GF-D8 (cell line): ENCODE measurements at places on chromosomes 2 and 18.

GRCh38 chr2:148253685-148254084 is 232.8 kb downstream of the MBD5 start:
- DNase-seq: no peak

- no peak for DNase-seq
Measured at GRCh38 chr18:78247615-78248289, 731.9 kb upstream of the SALL3 start.

GRCh38 chr2:88303865-88304264 is 133.7 kb downstream of the THNSL2 start:
- DNase-seq: no peak

DNA sequence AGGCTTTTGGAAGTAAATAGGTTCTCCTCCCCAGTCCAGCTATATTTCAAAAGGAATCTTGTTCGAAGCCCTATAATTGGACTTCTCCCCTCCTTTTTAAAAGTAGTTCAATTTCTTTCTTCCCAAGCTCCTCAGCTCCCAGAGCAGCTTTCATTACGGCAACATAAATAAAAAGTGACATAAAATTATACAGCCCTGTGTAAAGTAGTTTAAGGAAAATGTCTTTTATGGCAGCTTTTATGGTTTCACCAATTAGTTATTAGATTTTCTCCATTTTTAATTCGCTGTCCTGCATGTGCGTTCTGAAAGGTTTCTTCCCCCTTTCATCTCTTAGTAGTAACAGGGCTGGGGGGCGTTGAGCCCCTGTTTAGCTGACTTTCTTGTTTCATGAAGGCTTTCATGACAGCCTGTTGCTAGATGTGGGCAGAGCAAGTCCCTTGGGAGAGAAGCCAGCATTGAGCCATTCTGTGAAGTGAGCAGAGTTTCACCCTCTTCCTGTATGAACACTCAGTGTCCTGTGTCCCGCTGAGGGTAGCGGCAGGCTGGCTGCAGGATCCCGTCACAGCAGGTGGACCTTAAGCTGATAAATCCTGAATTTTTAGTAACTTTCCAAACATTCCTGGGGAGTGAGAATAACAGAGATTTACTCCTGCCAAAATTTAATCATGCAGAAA is 229.7 kb upstream of the SPRED2 start:
- no peak for DNase-seq

DNA sequence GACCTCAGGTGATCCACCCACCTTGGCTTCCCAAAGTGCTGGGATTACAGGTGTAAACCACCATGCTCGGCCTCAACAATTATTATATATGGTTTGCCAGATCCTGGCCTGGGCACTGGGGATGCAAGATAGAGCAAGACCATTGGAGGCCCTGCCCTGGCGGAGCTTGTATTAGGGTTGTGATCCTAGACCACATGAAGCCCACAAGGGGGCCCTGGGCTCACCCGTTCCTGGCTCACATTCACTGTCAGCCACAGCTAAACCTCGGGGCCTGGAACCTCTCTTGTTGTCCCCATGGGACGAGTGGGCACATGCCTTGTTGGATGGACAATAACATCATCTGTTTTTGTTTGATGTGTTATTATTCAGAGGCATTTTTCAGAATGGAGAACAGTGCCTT is 14.9 kb downstream of the HPCAL1 start:
- DNase-seq: no peak

DNA sequence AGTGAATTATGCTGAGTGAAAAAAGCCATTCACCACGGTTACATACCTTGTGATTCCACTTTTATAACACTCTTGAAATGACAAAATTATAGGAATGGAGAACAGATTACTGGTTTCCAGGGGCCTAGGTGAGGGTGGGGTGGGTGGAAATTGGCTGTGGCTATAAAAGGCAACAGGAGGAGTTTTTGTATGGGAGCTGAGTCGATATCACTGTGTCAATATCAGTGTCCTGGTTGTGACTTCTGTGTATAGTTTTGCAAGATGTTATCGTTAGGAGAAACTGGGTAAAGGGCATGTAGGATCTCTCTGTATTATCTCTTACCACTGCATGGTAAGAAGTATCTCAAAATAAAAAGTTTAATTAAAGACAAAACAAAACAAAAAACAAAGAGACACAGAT is 84.3 kb downstream of the EDAR start:
- DNase-seq: no peak

- DNase-seq: no peak
Measured at GRCh38 chr2:17858064-17858463, 20.4 kb upstream of the KCNS3 start.

- no peak for DNase-seq
Measured at GRCh38 chr2:203155406-203155805, 83.4 kb upstream of the CYP20A1 start.

- DNase-seq: no peak
Measured at GRCh38 chr2:36562240-36562639, 35.7 kb downstream of the FEZ2 start.
